ENCODE measurements at places on chromosomes 2 and 18.

DNA sequence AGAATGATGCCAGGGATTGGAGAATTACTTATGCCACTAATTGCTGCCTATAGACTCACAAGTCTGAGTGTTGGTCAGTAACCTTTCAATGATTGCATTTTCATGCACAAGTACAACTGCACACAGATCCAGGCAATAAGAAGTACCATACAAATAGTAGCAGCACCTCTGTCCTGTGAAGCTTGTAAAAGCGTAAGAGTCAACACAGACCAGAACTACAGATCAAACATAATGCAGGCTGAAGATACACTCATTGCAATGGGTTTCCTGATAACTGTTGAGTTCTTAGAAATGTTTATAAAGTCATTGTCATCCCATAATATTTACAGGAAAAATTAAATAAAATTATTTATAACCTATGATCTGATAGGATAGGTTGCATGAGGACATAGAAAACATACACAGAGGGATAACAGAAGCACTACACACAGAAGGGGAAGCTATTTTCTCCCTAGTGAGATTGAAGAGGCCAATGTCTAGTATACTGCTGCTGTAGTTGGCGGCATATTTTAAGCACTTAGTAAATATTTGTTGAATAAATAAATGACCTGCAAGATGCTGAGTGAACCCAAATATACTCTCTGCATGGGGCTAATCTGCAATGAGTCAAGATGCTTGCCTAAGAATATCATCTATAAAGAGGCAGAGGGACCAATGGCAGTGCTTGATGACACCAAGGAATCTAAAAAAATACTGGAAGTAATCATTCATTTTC is 5.7 kb upstream of the PIK3C3 start:
- DNase-seq = no peak

GRCh38 chr2:238730001-238730669 is 117.8 kb upstream of the TWIST2 start:
- DNase-seq = no peak

DNA sequence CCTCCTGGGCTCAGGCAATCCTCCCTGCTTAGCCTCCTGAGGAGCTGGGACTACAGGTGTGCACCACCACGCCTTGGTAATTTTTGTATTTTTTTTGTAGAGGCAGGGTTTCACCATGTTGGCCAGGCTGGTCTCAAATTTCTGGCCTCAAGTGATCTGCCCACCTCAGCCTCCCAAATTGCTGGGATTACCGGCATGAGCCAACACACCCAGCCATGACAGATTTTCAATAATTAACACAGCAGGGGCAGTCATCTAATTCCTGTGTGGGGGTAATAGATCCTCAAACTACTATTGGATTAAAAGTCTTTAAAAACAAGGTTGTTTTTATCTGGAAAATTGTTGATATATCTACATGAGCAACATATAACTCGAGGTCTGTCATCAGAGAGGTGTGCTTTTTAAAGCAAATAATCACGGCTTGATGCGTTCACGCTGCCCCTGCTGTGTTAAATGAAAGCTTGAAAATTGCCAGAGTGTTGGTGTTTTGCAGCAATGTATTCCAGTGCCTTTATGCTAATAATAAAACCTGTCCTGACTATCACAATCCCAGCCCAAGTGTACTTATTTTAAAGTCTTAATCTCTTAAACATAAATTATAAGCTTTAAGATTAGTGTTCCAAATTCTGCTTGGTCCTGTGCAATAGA is 35.6 kb upstream of the ASB1 start:
- DNase-seq = no peak

- DNase-seq = no peak
Observed at GRCh38 chr18:52844323-52844722, 504.3 kb downstream of the DCC start.

- peak; percentile 25 for DNase-seq
Observed at GRCh38 chr2:237875256-237876060, 16.0 kb downstream of the RAMP1 start.

DNA sequence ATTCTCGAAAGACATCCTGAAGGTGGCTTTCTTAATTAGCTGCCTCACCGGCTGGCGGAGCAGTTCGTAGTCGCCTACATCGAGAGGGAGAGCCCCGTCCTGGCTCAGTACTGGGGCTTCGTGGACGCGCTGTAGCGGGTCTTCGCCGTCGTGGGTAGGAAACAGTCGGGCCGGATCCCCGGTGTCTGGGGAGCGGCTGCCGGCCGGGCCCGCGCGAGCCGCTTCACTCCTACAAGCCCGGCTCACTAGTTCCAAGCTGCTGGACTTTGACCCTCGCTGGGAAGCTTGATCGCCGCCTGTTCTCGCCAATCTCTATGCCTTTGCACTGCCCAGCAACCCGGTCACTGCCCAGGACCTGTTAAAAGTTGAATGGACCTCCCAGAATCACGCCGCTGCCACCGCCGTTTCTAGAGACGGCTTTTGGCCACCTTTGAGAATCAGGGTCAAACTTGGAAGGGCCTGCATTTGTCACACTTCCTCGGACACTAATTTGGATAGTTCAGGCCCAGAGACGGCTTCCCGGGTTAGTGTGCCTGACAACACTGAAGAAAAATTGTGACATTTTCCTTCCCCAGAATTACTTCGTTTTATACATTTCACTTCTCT is 41.4 kb upstream of the AKAIN1 start:
- DNase-seq = no peak

DNA sequence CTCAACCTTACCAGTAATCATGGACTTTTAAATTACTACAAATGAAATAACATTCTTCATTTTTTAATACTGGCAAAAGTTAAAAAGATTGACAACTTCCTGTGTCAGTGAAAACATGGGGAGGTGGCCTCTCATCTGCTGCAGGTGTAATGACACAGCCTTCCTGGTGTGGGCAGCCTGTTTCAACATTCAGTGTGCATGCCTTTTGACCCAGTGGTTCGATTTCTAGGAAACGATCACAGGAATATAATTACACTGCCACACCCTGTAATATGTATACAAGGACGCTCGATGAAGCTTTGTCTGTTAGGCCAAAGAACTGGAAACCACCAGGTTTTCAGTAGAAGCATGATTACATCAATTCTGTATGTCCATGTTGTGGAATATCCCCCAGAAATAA is 68.7 kb downstream of the MTHFD2 start:
- DNase-seq = peak; percentile 38

GRCh38 chr2:88177556-88177955 is 7.4 kb downstream of the THNSL2 start:
- DNase-seq = no peak

DNA sequence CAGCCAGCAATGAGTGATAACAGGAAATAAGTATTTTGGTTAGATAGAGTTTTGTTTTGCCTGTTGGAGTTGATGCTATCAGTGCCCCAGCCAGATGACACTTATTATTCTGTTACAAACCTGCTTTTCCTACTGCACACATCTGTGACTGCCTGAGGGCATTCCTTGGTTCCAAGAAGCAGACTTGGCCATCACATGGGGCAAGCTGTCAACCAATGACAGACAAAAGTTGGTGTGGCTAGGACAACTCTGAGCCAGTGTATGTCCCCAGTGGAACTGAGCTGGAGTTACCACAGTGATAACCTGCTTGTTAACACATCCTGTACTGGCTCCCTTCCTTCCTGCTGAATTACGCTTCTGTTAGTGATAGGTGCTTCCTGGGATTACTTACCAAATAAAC is 54.5 kb downstream of the FAM171B start:
- no peak for DNase-seq

- no peak for DNase-seq
Observed at GRCh38 chr18:57885931-57886330, 82.8 kb upstream of the ATP8B1 start.

DNA sequence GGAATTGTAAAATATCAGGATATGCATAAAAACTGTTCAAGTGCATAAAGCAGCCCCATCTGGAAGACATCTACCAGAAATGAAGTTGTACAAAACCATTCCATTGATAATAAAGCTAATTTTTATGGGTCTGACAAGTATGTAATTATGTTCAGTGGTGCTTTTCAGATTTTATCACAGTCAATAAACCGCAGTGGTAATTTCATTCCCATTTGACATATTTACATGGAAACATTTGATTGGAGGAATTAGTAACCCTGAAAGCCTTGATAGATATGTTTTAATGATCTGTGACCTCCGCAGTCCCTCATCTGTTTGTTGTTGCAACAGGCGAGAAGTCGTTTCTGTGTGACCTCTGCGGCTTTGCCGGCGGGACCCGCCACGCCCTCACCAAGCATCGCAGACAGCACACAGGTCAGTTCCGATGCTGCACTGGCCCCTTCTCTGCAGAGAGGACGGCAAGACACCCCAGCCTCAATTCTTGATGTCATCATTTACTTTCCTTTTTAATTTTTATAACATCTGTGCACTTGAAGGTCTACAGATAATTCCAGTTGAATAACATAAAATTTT is 283.1 kb downstream of the ZNF407 start:
- no peak for DNase-seq

DNA sequence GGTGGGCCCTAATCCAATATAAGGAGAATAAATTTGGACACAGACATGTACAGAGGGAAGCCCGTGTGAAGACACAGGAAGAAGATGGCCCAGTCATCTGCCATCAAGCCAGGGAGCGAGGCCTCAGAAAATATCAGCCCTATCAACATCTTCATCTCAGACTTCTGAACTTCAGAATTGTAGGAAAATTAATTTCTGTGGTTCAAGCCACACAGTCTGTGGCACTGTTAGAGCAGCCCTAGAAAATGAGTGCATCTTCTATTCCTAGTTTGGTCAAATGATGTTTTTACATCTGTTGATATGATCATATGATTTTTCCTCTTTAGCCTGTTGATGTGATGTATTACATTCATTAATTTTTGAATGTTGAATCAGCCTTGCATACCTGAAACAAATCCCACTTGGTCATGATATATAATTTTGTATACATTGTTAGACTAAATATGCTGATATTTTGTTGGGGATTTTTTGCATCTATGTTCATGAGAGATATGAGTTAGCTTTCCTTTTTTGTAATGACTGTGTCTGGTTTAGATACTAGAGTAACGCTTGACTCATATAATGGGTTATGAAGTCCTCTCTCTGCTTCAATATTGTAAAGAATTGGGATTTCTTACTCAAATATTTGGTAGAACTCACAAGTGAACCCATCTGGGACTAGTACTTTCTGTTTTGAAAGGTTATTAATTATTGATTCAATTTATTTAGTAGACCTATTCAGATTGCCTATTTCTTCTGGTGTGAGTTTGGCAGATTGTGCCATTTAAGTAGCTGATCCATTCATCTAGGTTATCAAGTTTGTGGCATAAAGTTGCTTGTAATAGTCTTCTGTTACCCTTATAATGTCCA is 451.4 kb downstream of the EIPR1 start:
- DNase-seq = no peak

DNA sequence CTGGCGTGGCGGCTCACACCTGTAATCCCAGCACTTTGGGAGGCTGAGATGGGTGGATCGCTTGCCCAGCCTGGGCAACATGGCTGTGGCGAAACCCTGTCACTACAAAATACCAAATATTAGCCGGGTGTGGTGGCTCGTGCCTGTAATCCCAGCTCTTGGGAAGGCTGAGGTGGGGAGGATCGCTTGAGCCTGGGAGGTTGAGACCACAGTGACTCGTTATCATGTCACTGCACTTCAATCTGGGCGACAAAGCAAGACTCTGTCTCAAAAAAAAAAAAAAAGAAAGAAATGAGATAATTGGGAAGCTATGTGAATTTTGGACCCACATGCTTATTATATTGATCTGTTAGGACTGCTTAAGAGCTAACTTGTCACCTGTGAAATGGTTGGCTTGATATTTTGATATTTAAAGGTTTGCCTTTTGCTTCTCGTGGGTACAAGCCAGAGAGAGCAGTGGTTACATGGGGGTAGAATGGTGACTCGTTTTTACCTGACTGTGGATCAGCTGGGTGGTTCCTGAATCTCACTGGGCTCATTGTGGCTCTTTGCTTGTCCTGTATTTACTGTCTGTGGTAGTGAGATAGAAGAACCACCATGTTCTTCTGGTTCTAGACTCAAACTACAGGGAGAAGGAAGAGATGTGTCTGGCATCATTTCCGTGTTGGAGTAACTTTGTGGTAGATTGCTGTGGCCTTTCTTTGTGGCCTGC is 28.9 kb downstream of the ZNF532 start:
- no peak for DNase-seq

DNA sequence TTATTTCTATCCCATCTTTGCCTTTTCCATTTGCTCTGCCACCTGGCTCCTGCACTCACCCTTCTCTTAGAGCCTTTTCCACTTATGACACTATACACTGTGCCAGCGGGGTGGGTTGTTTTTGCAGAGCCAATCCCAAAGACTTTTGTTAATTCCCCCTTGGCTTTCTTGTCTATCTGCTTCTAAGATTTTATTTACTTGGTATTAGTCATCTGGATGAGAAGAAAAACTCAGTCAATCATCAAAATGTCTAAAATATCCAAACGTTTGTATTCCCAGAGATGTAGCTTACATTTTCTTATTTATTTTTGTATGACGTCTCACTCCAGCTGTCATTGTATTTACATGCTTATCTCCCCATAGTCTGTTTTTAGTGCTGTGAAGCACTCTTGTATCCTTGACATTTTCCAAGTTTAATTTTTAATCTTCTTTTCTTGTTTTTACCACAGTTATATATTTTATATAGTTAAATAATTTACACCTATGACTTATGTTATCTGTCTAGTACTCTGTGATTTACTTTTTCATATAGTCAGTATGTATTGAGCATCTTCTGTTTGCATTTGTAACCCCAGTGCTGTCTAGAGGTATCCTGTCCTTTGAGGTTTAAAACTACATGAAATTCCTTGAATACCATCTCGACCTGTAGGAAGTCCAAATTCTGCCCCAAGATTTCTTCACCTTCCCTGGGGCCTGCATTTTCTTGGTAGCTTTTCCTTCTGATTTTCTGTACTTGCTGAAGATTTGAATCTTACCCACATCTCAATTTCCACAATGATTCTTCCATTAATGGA is 55.1 kb downstream of the COL4A3 start:
- no peak for DNase-seq

DNA sequence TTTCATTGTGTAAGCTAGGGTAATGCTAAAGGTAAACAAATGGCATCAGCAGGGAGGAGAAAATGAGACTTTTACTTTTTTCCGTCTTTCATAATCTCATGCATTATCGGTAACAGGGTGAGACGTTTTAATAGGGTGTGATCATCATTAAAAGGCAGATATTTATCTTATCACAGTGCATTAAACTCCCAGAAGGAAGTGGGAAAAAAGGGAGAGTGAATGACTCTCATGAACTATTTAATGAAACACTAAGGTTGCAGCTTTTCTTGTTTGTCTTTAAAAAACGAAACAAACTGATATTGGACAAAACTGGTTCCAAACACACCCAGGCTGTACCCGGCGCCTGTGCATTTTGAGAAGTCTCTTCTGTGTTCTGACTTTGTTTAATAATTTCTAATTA is 1936.8 kb upstream of the PIK3C3 start:
- DNase-seq = no peak

DNA sequence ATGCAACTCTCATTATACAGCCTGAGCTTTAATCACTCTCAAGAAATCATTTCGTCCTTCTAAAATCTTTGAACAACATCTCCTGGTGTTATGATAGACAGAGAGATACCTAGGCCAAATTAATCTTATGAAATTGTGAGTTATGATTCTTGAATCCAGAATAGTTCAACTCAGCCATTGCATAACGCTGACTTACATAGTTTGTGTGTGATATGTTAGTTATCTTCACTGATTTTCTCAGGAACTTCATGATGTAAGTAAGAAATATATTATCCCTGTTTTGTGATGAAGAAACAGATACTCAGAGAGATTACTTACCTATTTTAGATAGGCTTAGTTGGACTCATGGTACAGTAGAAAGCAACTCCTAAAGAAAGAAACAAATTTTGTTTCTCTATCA is 684.4 kb downstream of the ZEB2 start:
- DNase-seq = no peak
